Effector memory CD8-positive, alpha-beta T cell (primary cell): ENCODE measurements at places on chromosomes 6 and 20.

DNA sequence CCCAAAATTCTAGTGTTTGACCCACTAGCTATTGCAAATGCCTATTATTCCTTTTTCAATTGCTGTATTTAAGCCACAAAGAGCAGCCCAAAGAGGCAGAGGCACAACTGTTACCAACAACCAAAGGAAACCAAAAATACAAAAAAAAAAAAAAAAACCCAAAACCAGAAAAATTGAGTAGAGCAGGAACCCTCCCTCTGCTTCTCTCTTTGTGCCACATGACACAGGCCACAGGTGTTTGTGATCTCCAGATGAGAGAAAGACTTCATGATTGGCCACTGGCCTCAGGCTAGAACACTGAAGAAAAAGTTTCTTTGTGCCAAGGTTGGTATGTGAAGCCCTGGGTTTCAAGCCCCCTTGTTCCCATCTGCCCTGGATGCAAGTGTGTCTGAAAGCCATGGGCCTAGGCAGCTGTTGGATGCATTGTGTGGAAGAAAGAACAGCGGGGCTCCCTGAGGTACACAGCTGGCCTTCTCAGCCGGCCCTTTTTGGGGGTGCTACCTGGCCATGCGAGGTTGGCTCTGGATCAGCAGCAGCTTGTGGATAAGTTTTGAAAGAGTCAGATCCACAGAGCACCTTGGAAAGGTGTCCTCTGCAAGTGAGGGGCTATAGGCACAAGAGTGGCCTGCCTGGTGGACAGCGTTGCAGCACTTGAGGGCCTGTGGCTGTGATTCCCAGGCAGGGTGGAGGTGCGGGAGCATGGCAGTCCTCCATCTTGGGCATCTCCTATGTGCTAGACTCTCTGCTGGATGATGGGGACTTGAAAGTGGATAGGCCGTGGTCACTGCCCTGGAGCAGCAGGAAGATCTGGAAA is 204.5 kb downstream of the ZDHHC14 start:
- DNase-seq, result no peak

DNA sequence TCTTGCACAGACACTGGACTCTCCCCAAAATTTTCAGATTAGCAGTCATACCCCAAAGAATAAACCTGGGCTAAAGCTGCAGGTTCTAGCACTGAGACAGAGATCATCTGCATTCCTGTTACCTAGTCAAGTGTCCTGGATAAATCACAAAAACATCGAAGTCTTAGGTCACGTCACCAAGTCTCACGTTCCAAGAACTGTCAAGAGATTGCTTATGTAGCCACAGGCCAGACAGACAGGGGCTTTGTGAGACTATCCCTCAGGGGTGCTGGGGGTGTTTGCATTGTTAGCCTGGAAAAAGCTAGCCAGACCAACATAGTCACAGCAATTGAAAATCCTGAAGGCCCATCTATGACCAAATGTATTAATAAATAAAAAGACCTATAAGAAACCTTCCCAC is 243.1 kb upstream of the PREP start:
- no peak for DNase-seq

DNA sequence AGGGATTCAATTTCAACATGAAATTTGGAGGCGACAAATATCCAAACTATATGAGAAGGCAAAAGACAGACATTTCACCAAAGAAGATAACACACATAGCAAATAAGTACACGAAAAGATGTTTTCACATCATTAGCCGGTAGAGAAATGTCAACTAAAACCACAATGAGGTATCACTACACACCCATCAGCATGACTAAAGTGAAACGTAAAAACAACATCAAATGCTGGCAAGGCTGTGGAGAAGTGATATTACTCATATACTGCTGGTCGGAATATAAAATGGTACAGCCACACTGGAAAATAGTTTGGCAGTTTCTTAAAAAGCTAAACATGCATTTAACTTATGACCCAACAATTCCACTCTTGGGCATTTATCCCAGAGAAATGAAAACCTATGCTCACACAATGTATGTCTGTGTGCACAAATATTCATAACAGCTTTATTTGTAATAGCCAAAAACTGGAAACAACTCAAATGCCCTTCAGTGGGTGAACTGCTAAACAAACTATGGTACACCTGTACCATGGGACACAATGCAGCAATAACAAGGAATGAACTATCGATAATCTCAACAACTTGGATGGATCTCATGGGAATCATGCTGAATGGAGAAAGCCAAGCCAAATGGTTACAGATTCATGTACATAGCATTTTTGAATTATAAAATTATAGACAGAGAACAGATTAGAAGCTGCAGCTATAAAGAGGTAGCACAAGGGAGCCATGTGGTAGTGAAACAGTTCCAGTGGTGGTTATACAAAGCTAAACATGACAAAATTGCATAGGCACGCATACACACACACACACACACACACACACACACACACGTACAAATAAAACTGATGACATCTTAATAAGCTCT is 8.6 kb downstream of the ADAT2 start:
- no peak for DNase-seq

- no peak for DNase-seq
Observed at GRCh38 chr6:112910256-112910655, 563.1 kb downstream of the RFPL4B start.

DNA sequence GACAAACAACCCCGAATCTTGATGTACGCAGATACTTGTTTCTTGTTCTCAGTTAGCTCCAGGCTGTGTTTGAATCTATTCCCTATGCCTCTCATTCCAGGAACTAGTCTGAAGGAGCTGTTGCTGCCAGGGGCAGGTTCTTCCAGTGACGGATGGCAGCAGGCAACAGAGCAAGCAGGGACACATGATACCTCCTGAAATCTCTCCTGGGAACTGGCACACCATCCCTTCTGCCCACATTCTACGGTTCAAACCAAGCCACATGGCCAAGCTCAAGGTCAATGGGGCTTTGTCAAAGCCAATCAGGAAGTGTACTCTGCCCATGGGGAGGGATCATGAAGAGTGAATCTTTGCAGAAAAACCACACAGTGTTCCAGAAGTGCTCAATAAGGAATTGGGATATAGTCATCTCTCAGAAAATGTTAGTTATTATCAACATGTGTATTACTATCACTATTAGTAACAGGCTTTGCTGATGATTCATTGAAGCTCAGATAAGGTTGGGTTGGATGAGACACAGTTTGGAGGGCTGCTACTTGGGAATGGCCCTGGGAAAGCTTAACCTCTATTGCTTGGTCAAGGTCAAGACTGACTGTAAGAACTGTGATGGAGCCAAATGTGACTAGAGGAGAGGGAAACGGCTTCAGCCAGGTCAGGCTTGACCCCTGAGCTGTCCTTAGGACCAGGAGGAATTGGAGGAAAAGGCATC is 454.9 kb downstream of the PTPRT start:
- no peak for DNase-seq

- no peak for DNase-seq
Observed at GRCh38 chr6:140445474-140446004, 1071.1 kb upstream of the CITED2 start.

DNA sequence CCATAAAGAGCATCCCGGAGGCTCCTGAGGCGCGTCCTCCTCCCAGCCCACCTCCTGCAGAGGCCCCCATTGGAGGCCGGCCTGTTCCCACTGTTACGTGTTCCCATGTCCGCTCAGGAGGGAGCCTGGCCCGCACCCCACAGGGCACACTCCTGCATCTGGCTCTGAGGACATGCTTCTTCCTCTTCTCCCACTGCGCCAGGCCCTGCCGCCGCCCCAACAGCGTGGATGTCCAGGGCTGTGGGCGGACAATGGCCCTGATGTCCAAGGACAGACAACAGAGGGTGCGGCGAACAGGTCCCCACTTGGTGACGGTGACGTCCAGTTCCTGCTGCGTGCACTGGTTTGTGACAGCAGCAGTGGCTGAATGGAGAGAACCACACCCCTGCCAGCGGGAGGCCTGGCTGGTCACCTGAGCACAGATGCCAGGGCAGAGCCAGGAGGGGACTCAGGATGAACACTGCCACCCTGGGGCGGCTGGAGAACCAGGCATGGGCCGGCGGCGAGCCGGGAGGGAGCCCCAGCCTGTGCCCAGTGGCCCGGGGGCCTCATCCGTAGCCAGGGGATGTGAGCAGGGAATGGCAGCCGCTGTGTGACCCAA is 26.6 kb downstream of the FRMD1 start:
- no peak for DNase-seq

DNA sequence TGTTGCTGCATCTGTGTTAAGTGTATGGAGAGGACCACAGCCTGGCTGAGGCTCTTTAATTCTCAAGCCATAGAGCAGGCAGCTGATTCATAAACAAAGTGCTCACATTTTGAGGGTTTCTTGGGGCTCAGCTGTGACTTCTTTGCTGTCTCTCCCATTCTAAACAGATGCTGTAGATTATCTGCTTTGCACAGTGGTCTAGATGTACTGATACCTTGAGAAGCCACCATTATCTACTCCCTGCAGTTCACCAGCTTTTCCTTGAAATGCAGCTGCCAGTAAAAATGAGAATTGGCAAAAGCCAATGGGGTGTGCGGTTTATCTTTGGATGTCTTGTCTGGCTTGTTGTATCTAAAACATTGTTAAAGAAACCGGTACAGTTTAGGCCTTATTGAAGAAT is 5.2 kb upstream of the CNR1 start:
- no peak for DNase-seq

DNA sequence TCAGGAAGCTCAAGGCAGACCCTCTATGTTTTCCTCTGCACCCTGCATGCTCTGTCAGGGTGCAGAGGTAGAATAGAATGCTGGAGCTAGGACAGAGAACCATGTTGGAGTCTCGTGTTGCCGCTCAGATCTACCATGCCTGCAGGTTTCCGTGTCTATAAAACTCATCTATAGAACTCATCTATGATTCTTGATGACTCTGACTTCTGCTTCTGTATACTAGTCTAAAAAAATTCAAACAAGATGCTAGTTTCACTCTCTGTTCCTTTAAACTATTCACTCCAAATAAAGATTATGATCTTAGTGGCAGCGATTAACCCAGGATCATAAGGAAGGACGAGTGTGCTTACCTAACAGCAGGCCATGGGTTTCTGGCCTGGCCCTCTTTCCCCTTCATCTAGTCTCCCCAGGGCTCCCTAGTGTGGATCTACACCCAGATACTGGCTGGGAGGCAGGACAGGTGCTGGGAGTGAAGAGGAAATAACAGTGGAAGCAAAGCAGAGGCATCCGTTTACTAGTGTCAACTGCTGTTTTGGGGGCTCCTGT is 162.7 kb upstream of the SUPT3H start:
- DNase-seq, result no peak

- no peak for DNase-seq
Observed at GRCh38 chr6:113103634-113104361, 753.3 kb upstream of the MARCKS start.

- DNase-seq, result no peak
Observed at GRCh38 chr6:165913676-165914570, 250.9 kb upstream of the PDE10A start.

GRCh38 chr6:170276369-170277057 is 14.4 kb downstream of the DLL1 start:
- no peak for DNase-seq

GRCh38 chr6:169788809-169789145 is 37.4 kb downstream of the ERMARD start:
- DNase-seq, result no peak

DNA sequence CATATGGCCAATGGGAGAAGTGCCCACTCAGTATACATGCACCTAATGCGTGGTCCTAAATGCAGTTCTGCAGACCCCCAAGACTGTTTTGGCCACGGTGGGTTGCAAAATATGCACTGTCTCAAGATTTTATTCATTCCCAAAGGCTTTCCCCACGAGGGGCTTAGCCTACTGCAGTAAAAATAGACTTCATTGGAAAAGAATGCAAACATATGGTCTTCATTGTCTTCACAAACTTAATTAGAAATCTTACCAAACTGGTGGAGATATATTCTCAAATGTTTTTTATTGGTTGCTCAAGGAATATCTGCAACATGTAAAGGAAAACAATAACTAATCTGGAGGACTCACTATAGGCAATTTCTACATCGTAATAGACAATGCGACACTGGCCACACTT is 31.6 kb upstream of the PRL start:
- DNase-seq, result no peak

DNA sequence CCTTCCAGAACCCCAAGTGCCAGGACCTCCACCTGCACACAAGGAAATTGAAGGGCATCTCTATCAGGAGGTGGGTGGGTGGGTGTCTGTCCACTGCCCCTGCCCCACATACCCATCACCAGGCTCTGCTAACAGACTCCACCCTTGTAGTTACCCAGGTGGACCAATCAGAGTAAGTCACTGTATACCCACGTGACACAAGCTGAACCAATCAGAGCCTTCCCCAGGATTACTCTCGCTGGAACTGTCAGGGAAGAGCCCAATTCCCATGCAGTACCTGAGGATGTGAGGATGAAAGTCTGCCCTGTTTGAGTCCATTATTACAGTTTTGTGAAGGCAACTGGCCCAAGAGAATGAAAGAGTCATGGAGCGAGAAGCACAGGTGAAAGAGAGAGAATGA is 4.2 kb downstream of the OCSTAMP start:
- DNase-seq, result no peak

DNA sequence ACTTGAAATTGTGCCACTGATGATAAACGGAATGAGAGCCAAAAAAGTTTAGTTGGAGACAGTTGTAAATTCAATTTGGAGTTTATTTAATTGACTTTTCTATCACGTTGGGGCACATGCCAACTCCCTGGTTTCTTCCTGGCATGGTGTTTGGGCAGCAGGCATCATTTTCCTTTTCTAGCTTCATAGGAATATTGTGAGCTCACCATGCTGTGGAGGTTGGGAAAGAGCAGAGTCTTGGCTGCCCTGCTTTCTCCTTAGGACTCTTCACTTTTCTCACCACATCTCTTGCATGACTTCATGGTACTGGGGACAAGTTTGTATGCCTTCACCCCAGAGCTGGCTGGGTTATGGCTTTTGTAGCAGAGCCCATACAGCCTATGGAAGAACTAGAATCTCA is 6.4 kb downstream of the SCAND1 start:
- no peak for DNase-seq

- no peak for DNase-seq
Observed at GRCh38 chr6:79818471-79818870, 128.9 kb downstream of the ELOVL4 start.
